ENCODE measurements at places on chromosomes 5 and 9.

- no peak for DNase-seq
Observed at GRCh38 chr5:143014017-143014651, 244.0 kb downstream of the ARHGAP26 start.

DNA sequence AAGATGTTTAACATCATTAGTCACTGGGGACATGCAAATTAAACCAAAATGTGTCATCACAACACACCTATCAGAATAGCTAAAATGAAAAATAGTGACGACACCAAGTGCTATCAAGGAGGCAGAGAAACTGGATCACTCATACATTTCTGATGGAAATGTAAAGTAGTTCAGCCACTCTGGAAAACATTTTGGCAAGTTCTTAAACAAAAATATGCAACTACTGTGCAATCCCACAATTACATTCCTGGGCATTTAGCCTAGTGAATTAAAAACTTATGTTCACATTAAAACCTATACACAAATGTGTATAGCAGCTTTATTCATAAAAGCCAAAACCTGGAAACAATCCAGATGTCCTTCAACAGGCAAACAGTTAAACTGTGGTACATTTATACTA, 53.1 kb downstream of the SVEP1 start:
- DNase-seq = no peak

DNA sequence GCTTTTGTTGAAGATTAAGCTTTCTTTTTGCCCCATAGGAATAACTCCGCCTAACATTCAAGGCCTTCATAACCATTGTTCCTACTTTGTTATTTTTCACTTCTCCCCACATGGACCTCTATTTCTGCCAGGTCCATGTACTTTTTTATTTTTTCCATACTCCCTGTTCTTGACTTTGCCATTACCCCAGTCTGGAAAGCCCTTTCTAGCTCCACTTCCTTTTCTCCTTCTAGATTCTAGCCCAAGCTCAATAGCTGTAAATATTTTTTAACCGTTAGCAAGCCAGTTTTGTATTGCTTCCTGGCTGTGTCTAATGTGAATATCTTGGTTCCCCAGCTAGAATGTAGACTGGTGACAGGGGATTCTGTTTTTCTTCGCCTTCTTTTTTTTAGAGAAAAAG, 26.1 kb downstream of the NCBP1 start:
- no peak for DNase-seq

DNA sequence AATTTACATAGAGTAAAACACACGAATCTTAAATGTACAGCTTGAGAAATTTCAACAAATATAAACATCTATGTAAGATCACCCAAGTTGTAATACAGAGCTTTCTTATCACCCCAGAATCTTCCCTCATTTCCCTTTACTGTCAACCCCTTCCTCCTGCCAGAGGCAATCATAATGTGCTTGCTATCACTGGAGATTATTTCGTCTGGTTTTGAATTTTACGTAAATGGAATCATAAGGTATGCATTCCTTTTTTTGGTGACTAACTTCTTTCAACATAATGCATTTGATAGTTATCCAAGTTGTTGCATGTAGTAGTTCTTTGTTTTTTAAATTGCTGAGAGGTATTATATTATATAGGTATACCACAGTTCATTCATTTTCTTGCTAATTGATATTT, 37.5 kb upstream of the GPR151 start:
- DNase-seq = no peak

- no peak for DNase-seq
Observed at GRCh38 chr9:125739436-125739835, 7.7 kb upstream of the PBX3 start.

- no peak for DNase-seq
Observed at GRCh38 chr5:80220245-80220897, 35.5 kb downstream of the SERINC5 start.

DNA sequence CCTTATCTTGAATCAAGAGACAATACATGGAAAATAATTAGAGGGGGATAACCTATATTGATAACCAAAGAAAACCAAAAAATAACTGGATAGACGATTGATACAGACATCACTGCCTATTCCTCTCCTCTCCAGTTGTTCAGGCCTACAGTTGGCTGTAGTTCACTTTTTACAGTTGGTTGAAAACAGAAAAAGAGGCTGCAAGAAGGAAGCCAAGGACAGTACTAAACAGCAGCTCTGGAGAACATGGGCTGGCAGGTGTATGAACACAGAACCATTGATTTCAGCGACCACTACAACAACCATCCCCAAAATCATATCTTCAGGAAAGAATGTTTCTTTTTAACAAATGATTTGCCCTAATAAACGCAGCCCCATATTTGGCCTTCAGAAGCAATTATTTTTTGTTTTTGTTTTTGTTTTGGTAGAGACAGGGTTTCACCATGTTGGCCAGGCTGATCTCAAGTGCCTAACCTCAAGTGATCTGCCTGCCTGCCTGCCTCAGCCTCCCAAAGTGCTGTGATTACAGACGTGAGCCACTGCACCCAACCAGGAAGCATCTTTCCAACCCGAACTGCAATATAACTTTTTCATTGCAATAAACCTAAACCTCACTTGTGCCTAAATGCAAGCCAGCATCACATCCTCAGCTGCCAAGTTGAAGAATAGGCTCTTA, 64.3 kb downstream of the MLLT3 start:
- no peak for DNase-seq

DNA sequence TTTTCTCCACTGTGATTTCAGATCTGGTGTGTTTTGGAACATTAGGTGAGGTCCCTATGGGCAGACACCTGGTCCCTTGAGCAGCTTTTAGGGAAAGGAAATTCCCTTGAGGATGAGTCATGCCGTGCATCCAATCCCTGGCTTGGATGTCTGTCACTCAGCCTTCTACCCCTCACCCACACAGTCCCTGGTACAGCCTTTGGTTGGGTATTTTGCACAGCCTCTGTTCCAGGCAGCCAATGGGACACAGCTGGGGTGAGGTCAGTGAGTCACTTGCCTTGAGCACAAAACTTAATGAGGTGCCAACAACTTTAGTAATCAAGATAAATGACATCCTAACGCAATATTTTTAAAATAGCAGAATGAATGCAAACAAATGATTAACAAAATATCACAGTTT, 22.7 kb upstream of the SVEP1 start:
- DNase-seq = no peak
